RWPE1 (cell line): ENCODE measurements at places on chromosomes 3 and 15.

GRCh38 chr3:27312044-27312668 lies 57.0 kb downstream of the NEK10 start:
- peak; percentile 39 for DNase-seq

DNA sequence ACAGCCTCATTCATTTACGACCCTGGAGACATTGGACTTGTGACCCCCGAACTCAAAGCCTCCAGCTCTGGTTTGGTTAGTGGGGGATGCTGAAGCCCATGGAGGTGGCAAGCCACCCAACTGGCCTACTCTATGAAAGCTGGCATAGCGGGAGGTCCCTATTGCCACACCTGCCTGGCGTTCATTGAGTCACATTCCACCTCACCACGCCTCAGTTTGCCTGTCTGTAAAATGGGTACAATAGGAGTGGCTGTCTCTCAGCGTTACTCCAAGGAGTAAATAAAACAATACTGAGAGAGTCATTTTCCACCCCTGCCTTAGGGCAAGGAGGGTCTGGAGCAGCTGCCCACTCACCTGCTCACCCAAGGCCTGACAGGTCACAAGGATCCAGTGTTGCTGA lies 60.2 kb downstream of the NUP210 start:
- DNase-seq, result no peak

GRCh38 chr15:59528961-59529402 lies 82.6 kb upstream of the GCNT3 start:
- DNase-seq, result peak; percentile 82

DNA sequence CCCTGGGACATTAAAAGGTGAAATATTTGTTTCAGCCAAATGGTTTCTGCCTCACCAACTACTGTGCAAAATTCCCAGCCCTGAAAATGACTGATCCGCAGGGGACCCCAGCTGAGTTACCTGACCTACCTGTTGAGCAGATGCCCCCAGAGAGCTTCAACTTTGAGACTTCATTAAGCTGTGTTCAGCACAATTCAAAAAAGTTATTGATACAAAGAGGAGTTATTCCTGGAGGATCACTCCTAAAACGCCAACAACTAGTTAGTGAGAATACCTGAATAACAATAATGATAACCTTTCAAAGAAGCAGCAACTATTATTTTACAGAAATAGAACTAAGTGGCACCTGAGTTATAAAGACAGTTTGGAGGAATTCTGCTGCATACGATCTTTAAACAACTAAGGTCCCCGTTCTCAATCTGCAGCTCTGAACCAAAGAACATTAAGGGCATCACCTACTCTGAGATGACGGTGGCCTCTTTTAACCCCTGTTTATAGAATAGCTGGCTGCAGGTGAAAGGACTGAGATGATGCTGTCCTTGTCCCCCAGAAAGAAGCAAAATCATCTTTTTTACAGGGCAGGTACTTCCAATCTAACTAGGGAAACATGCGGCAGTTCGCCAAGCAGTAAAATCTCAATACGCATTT lies 659 bp downstream of the GADL1 start:
- DNase-seq, result no peak

- peak; percentile 43 for DNase-seq
Measured at GRCh38 chr3:158768881-158769543, 32.8 kb upstream of the MFSD1 start.
